ENCODE measurements at places on chromosomes 16 and 17.

DNA sequence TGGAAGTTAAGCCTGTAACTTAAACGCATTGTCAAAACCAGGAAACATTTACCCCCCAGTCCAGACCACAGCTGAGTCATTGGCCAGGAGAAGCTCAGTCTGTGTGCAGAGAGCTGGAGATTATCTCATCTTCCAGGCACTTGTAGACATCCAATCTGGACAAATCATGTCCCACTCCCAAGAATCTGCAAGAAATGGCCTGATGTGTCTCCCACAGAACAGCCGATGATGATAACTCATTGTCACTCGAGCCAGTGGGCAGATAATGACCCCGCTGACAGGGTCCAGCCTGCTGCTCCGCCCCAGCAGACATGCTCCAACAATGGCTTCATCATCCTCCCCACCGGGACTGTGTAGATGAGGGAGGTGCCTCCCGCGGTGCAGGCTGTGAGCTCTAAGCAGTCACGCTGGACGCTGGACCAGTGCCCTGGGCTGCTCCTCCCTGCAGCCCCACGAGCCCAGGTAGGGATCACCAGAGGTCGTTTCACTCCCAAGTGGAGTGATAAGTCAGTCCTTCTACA, 322.5 kb downstream of the C16orf95 start:
- peak; percentile 30 for DNase-seq

GRCh38 chr17:12773153-12773552, 16.1 kb upstream of the ARHGAP44 start:
- no peak for DNase-seq

- no peak for DNase-seq
Measured at GRCh38 chr17:81173052-81173761, 7.2 kb upstream of the AATK start.

DNA sequence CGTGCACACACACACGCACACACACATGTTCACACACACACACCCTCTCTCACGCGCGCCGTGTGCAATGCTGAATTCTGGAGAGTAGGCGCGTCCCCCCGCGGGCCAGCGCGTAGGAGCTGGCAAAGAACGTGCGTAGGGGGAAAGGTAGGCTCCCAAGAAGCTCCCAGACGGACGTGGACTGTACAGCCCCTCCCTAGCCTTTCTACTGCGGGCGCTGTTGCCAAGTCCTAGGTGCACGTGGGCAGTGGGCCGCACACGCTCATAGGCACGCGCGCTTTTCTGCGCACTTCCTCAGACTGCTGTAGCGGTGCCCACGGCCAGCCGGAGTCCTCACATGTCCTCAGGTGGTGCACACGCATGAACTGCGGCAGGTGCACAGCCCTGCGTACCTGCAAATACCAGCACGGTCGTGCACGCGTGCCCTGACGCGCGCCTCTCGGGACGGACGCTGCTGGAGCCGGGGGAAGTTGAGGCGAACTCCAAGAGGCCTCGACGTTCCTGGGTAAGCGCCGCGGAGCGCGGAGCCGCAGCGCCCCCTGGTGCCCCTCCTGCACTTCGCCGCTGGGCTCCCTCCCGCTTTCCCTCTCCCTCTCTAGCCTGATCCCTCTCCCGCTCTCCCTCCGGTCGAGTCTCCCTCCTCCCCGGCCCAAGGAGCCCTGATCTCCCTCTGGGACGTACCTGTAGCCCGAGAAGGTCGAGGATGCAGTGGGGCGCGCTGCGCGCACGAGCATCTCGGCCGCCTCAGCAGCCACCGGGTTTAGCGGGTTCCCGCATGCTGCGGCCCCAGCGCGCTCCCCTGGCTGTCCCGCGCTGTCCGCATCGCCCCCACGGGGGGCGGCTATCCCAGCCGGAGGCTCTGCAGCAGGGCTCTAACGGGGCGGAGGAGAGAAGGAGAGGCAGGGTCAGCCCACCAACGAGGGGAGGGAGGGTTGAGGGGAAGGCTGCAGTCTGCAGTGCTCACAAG, 749 bp downstream of the GRIN2A start:
- peak; percentile 20 for DNase-seq

DNA sequence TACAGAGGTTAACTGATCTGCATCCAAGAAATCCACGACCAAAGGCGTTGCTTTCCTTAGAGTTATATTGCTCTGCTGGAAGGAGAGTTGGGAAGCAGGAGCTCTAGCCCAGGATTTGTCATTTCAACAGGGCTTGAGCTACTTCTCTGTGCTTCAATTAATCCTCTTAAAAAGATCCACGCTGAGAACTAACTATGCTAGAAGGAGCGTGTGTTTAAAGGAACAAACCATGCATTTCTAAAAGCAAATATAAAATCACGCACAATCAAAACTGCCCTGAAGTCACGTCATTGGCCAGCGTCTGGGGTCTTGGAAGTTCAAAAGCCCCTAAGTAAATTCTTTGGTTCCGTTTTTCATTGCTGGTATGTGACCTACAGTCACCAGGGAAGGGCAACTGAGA, 1.1 kb downstream of the ARL6IP1 start:
- peak; percentile 7 for DNase-seq

DNA sequence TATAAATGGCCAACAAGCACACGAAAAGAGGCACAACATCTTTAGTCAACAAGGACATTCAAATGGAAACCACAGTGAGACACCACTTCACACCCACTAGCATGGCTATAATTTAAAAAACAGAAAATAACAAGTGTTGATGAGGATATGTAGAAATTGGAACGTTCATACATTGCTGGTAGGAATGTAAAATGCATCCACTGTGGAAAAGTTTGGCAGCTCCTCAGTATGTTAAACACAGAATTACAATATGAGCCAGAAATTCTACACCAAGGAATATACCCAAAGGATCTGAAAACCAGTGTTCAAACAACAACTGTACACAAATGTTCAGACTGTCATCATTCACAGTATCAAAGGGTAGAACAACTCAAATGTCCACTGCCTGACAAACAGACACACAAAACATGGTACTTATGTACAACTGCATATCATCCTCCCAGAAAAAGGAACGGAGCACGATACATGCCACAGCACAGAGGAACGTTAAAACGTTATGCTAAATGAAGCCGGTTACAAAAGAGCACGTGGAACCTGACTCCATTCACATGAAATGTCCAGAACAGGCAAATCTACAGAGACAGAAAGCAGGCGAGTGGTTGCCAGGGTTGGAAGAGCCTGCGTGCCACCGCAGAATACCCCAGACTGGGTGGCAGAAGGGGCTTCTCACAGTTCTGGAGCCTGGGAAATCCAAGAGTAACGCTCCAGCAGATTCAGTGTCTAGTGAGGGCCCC, 32.8 kb upstream of the METRNL start:
- no peak for DNase-seq

Data from bronchial epithelial cell (primary cell).